Midbrain (tissue), 1 donor: ENCODE measurements at places on chromosomes 5 and 9.
A peak's percentile ranks its signal among the peaks of the same experiment; 100 is the strongest.

DNA sequence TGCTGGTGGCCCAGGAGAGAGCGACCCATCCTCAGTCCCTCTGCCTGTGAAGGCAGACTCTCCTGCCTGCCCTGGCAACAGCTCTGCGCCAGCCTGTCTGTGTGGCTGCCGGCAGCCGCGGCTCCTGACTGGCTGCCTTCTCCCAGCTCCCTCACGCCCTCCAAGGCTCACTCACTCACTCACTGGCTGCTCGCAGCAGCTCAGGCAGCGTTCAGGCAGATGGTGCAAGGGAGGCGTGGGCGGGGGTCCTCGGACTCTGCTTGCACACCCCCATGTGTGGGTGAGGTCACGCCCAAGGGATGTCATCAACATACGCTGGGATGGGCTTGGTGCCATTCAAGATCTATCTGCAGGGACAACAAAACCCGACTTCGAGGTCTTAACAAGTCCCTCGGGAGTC, 66.7 kb downstream of the DAB2IP start:
- DNase-seq, result peak; percentile 49

DNA sequence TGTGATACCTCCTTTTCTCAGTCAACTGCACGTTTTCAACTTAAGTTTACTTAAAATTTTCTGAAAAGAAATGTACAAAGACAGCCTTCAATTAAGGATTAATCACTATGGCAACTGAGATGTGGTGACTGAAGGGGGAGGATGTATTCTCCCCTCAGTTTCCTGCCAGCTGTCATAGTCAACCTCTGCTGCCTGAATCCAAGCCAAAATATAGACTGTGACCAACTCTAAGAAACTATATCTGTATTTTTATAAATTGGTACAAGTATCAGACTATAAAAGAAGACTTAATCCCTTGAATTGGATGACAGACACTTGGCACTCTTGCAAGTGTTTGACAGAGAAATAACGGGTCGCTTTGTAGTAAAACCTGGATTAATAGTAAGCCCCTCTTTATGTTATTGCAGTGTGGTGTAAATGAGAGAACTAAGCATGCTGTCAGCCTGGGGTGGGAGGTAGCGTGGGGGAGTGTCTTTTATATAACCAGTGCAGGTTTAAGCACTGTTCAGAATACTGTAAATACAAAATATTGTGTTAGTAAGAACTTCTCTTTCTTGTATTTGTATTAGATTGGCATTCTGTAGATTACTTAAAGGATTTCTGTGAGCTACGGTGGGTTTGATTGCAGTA, 106.4 kb downstream of the ERCC6L2 start:
- DNase-seq, result no peak

- DNase-seq, result peak; percentile 94
Measured at GRCh38 chr9:136051837-136052471, 43.1 kb downstream of the NACC2 start.

GRCh38 chr5:71533142-71533541, 54.0 kb upstream of the MCCC2 start:
- no peak for DNase-seq

GRCh38 chr9:18568973-18569372, 95.0 kb downstream of the ADAMTSL1 start:
- no peak for DNase-seq

GRCh38 chr9:69444021-69444420, 119.0 kb downstream of the ENTREP1 start:
- DNase-seq, result no peak

- no peak for DNase-seq
Measured at GRCh38 chr9:126383406-126384046, 56.9 kb downstream of the MVB12B start.

DNA sequence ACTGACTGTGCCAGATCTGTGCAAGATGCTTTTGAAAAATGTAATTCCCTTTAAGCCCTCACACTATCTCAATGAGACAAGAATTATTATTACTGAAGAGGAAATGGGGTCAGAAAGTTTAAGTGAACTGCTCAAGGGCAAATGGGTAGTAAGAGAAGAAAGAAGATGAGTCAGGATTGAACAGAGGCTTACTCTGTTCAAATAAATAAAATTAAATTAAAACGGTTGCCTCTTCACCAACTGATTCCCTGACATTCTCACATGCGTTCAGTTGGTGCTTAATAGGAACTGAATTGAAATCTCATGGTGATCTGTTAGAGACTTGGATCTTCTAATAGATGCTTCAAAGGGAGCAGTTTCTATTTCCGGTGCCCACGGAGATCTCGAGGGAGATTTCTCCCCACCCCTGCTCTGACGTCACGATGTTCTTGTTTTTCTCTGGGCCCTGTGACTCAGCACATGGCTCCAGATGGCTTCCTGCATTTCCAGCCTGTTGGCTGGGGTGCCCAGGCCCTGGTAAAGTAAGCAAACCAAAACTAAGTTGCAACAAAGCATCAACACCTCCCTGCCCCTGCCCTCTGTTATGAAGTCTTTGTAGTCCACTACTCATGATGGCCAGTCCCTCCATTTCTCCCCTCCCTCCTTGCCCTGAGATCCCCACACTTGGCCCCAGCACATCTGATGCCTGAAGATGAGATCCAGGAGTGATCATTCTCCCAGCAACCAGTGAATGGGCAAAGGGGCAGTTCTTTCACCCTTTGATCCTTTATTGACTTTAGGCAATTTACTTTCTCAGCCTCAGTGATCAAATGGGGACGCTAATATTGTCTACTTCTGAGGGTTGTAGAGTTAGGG, 106.1 kb upstream of the CPEB4 start:
- DNase-seq, result peak; percentile 73

DNA sequence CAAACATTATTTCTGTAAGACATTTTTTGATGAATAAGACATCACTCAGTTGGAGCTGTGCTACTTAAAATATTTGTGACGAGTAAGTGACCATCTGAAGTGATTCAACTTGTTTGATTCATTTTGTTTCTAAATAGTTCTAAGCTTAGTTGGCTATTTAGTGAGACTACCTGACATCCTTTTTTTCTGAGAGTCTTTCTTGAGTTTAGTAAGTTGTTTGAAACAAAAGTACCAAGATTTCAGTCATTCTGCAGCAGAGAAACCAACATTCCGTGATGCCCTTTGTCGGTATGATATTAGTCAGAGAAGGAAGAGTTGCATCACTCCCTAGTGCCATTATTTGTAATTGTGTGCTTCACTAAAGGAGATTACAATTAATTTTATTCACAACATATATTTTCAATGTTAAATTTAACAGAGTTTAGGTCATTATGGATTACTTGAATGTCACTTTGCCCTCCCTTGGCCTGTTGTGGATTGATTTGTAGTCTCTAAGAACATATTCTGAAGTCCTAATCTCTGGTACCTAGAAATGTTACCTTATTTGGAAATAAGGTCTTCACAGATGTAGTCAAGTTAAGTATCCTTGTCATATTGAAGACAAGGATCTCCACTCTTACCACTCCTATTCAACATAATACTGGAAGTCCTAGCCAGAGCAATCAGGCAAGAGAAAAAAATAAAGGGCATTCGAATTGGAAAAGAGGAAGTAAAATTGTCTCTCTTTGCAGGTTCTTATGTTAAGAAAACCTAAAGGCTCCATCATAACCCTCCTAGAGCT, 212.2 kb downstream of the PCSK1 start:
- DNase-seq, result no peak

DNA sequence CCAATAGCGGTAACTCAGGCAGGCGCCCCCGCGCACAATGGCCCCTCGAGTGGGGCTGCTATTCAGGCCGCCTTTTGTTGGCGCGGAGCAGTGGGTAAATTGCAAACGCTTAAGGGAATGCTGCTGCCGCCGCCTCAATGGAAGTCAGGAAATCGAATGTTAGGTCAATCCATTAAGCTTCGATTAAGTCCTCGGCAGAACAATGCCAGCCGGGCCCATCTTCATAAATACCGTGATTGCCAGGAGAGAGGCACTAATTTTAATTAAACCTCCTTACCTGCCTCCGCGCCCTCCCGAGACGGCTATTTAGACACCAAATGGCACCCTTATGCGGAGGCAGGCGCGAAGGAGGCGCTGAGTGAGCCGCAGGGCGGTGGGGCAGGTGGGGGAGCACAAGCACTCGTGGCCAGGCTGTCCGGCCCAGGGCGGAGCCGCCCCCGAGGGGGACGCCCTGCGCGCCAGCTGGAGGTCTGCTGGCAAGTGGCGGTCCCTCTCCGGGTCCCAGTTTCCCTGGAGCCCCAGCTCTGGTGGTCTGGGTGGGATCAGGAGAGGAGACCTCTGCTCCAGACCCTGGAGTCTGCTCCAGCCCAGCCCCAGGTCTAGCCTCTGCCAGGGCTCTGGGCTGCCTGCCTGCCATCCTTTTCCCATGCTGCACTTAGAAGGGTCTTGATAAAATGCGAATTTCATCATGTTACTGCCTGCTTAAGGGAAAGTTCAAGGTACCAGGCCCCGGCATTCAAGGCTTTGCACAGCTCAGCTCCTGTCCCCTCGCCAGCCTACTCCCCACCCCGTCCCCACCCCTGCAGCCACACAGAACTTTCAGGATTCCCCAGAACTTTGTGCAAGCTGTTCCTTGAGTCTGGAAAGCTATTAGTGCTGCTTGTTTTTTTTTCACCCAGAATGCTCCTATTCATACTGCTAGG, 19.7 kb downstream of the NR5A1 start:
- DNase-seq, result no peak

- no peak for DNase-seq
Measured at GRCh38 chr9:116219686-116220085, 66.1 kb downstream of the PAPPA start.

GRCh38 chr5:155594270-155594669, 580.7 kb downstream of the KIF4B start:
- DNase-seq, result no peak
